ENCODE measurements at places on chromosomes 2 and 18. TPM values are rescaled to one million over a fixed set of nuclear protein-coding genes. Genes with fewer than 3 reads are reported as not detected.

GRCh38 chr18:22641958-22642357, 224.2 kb upstream of the CTAGE1 start:
- DNase-seq = no peak

Gene FHOD3
- 0.04 TPM for polyA plus RNA-seq

Gene SCYGR4
- polyA plus RNA-seq = not detected

Gene REG1B
- not detected for polyA plus RNA-seq

Gene DLX2
- not detected for polyA plus RNA-seq

Measured in CD14-positive monocyte (primary cell).